ENCODE measurements at places on chromosomes 12 and 14. TPM values are rescaled to one million over a fixed set of nuclear protein-coding genes. Genes with fewer than 3 reads are reported as not detected.

DNA sequence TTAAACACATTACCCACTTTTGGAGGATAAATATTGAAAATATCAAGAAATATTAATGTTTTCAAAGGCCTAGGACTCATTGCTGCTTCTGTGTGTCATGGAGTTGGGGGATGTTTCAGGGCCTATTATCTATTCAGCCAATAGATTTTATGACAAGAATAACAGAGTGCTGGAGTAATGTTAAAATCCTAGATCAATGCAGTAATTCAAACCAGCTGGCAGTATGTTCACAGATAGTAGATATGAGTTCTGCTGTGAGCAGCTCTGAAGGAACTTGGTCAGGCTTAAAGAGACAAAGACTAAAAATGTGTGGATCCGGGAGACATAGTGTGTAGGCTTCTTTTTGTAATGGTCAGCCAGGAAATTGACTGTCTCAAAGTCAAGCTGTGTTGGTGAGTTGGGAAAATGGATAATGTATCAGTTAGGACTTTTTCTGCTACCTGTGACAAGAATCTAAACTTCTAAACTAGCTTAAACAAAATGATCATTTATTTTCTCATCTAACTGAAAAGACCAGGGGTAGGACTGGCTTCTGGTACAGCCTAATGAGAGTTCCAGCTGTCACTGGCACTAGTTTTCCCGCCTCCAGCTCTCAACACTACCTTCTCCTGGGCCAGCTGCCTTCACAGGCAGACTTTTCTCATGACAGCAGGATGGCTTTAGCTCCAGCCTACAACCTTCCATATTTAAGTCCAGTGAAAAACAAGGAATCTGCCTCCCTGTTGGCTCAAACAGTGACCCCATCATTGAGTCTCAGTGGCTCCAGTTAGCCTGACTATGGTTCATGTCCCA lies 16.3 kb upstream of the POLR3B start:
- DNase-seq = no peak

- no peak for DNase-seq
Measured at GRCh38 chr14:51188566-51189185, 51.4 kb upstream of the TMX1 start.

DNA sequence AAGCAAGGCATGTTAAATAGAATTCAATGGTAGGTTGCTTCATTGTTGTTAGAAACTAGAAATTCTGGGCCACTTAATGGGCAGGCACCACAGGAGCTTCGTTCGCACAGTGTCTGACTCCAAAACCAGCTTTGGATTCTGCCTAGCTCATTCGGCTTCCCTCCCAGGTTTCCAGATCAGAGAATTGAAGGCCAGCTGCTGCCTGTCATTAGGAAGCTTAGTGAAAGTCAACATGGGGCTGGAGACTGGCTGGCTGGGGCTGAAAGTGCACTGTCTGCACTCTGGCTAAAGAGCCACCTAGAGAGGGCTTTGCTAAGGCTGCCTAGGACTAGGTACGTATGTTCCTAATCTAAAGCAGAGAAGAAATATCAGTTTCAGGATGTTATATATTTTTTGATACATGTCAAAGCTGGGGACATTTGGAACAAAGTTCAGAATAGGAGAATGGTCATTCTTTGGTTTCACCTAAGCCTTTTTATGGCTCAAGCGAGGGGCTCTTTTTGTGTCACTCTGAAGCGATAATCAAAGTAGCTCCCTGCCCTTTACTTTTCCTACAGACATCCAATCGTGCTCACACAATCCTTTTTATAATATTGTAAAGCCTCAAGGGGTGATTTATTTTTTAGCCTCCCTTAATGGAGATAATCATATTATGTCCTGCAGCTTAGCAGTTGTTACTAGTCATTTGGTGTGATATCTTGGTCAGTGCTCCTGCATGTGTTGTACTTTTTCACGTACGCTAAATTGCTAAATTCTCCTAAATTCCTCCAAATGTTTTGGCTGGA lies 238.5 kb upstream of the NAV3 start:
- DNase-seq = no peak

GRCh38 chr14:43706900-43707299 lies 800.2 kb downstream of the FSCB start:
- DNase-seq = no peak

Gene ENDOU
- 0.29 TPM for polyA plus RNA-seq
